Kidney (tissue), 22 donors: ENCODE measurements at places on chromosomes 2 and 18. TPM values are rescaled to one million over a fixed set of nuclear protein-coding genes. Genes with fewer than 3 reads are reported as not detected.

DNA sequence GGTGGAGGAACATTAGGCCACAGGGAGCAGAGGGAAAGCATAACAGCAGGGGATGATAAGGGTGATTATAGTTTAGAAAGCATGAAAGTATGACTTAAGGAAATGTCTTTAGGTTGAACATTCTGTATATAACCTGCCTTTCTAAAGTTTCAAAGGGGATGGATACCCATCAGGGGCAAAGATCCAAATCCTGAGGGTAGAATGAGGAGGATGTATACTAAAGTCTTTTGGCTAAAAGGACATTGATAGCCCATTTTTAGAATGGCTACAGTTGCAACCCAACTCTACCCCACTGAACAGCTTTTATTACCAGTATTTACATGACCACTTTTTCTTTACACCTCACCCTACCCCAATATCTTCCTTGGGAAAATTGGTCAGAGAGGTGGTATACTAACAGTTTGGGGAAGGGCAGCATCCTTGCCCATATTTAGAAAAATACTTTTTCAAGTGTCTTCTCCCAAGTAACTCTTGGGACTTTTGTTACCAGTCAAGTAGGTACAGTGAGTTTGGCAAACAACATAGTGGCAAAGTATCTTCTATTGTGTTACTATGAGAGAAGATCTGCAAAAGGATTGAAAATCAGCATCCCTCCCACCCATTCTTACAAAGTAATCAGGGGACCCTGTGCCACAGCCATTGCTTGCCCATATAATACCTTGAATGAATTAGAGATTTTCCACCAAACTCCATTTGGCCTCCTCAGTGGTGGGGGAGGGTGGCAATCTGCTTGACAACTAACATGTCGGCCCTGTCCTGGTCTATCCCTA, 8.3 kb downstream of the MAT2A start:
- no peak for DNase-seq

- no peak for DNase-seq
Measured at GRCh38 chr18:25042641-25043051, 309.3 kb downstream of the ZNF521 start.

- no peak for DNase-seq
Measured at GRCh38 chr2:86487062-86487461, 45.9 kb downstream of the KDM3A start.

DNA sequence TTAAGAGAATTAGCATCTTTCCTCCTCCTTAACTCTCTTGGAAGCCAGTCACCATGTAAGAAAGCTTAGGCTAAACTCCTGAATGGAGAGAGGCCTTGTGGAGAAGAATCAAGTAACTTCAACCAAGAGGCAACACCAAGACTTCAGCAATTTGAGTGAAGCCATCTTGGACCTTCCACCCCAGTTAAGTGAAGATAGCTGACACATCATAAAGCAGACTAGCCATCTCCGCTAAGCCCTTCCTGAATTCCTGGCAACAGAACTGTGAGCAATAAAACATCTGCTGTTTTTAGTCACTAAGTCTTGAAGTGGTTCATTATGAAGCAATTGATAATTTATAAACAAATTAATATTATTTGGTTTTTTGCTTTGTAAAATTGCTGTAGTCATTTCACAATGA, 1.5 kb upstream of the ZNF397 start:
- no peak for DNase-seq

DNA sequence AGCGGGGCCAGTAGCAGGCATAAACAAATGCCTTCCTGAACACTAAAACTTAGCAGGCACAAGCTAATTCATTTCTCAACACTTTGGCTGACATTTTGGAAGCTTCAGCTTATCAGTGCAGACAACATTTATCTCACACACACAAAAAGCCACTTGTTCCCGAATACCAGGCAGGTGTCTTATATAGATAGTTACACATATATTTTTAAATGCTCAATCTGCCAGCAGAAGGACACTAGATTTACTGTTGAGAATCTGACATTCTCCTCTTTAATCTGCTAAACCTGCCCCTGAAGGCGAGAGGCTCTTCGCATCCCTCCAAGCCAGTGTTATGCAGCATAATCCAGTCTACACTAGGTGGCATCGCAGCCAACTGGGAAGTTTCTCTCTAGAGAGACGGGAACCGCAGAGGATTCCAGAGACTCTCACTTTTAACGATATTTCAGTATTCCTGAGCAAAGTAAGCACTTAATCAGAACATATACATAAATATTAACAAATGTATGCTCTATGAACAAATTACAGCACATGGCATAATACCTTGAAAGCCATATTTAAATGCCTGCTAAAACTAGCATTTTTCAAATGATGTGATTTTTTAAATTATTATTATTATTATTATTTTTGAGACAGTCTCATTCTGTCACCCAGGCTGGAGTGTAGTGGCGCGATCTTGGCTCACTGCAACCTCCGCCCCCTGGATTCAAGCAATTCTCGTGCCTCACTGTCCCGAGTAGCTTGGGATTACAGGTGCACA, 90.2 kb upstream of the SCG2 start:
- DNase-seq, result peak; percentile 48

- no peak for DNase-seq
Measured at GRCh38 chr2:156340377-156340776, 7.9 kb upstream of the NR4A2 start.

GRCh38 chr2:138503087-138503442, 1.5 kb downstream of the SPOPL start:
- DNase-seq, result no peak

Gene LAMA3
- polyA plus RNA-seq, result 4.4 TPM

Gene DBI
- 1,066 TPM for polyA plus RNA-seq

Gene REEP1
- 3.3 TPM for polyA plus RNA-seq

Gene DLX1
- polyA plus RNA-seq, result not detected

Gene C18orf32
- polyA plus RNA-seq, result 120 TPM
